Dermis microvascular lymphatic vessel endothelial cell (primary cell): ENCODE measurements at places on chromosomes 7 and 10. TPM values are rescaled to one million over a fixed set of nuclear protein-coding genes. Genes with fewer than 3 reads are reported as not detected.

Gene SPDYE1
- not detected in 2 replicates for total RNA-seq

Gene HOXA11
- total RNA-seq = 0.13 TPM in 2 replicates

Gene LIPF
- not detected in 2 replicates for total RNA-seq

Gene ADAM8
- 0.13 TPM in 2 replicates for total RNA-seq

Gene INSIG1
- 54.0 and 80.5 TPM in 2 replicates for total RNA-seq

Gene ZEB1
- 58.5 and 62.6 TPM in 2 replicates for total RNA-seq

Gene SH2D4B
- total RNA-seq = under 0.01 and 0.13 TPM in 2 replicates

Gene DYNC1I1
- 11.4 and 14.0 TPM in 2 replicates for total RNA-seq

Gene SAMD9L
- total RNA-seq = 8.0 and 9.1 TPM in 2 replicates

Gene PRSS2
- not detected in 2 replicates for total RNA-seq

Gene MKI67
- 9.0 and 15.4 TPM in 2 replicates for total RNA-seq

Gene SLC12A9
- total RNA-seq = 28.9 and 38.9 TPM in 2 replicates

Gene GIMAP2
- 34.0 and 37.3 TPM in 2 replicates for total RNA-seq

Gene MBL2
- not detected in 2 replicates for total RNA-seq

Gene NPFFR1
- not detected in 2 replicates for total RNA-seq

Gene GRM3
- total RNA-seq = not detected in 2 replicates

Gene VAX1
- not detected in 2 replicates for total RNA-seq

Gene C10orf95
- under 0.01 TPM in 1 of 2 replicates, not detected in the other for total RNA-seq

Gene ZNF783
- 3.1 and 4.2 TPM in 2 replicates for total RNA-seq
